ENCODE measurements at places on chromosomes 12 and 14. TPM values are rescaled to one million over a fixed set of nuclear protein-coding genes. Genes with fewer than 3 reads are reported as not detected.

Gene SLC2A14
- not detected for total RNA-seq

GRCh38 chr14:73471582-73472184 lies 13.3 kb upstream of the NUMB start:
- no peak overlapping the region for H3K27ac ChIP-seq
- H3K36me3 ChIP-seq: no peaks in the 10 kb centered on the region
- no peak overlapping the region for H3K4me3 ChIP-seq
- peaks cover 33% of the 10 kb centered on the region for H3K4me1 ChIP-seq

DNA sequence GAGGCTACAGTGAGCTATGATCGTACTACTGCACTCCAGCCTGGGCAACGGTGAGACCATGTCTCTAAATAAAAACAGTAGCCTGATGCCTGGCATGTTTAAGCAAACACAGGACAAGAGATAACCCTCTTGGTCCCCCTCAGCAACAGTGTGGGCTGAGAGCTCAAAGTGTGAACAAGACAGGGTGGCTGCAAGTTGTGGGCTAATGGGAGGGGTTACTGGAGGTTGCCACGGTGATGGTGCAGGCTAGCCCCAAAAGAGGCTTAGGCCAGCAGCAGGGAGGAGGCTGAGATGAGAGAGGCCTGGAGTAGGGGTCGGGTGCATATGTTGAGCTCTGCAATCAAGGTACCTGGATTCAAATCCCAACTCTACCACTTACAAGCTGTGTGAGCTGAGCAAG lies 3.4 kb upstream of the LGMN start:
- DNase-seq: no peak
- peaks cover 23% of the 10 kb centered on the region for H3K4me1 ChIP-seq
- peaks cover 28% of the 10 kb centered on the region for H3K27me3 ChIP-seq
- H3K36me3 ChIP-seq: peaks cover 3% of the 10 kb centered on the region
- no peak overlapping the region for H3K27ac ChIP-seq

Gene CLEC14A
- total RNA-seq: not detected

GRCh38 chr14:70170976-70171375 lies 17.8 kb downstream of the SLC8A3 start:
- H3K27ac ChIP-seq: no peak overlapping the region
- H3K4me3 ChIP-seq: no peak overlapping the region
- no peaks in the 10 kb centered on the region for H3K27me3 ChIP-seq
- no peaks in the 10 kb centered on the region for H3K36me3 ChIP-seq

DNA sequence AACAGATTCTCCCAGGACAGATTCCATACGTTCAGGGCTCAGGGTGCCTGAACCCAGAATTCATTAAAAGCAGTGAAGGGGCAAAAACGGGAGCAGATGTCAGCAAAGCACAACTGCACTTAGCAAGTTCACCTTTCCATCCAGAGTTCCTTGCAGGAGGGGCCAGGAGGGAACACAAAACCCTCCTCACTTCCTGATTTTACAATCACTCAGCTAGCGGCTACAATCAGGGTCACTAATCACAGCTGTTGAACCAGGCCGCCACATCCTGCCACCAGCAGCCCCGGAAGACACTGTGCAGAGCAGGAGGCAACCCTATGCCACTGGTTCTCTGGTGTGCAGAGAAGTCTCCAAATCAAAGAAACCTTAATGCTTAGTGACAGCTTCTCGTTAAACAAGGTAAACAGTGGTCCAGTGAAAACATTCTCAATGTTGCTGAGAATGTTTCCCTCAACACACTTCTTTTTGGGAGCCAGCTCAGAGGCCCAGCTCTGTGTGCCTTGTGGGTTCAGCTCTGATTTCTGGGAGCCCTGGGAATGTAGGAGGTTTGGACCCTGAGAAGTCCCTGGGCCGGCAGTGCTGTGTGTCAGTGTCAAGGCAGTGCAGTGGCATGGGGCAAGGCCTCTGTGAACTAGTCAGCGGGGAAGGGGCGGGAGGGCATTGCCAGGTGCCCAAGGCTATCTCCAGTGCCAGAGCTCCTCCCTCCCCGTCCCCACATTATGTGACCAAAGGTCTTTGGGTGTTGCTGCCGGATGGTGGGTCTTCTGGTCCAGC lies 54.5 kb downstream of the VCPKMT start:
- no peaks in the 10 kb centered on the region for H3K36me3 ChIP-seq
- DNase-seq: peak; percentile 30
- peaks cover 57% of the 10 kb centered on the region for H3K4me1 ChIP-seq
- peak overlapping the region; percentile 49 for H3K4me3 ChIP-seq

Gene CFAP54
- 0.32 TPM for total RNA-seq

All from HFFc6 (cell line).